ENCODE measurements at places on chromosomes 5 and 9. TPM values are rescaled to one million over a fixed set of nuclear protein-coding genes. Genes with fewer than 3 reads are reported as not detected.

ARSI gene
- total RNA-seq: 3.5 TPM

PCDHB3 gene
- 1.5 TPM for total RNA-seq

PCDHAC1 gene
- 3.1 TPM for total RNA-seq

C5orf58 gene
- not detected for total RNA-seq

SH3GL2 gene
- 1.3 TPM for total RNA-seq

TRIP13 gene
- 1.0 TPM for total RNA-seq

Data from lower lobe of right lung (tissue), 2 donors.